Osteocyte (in vitro differentiated cells): ENCODE measurements at places on chromosomes 11 and 22.

DNA sequence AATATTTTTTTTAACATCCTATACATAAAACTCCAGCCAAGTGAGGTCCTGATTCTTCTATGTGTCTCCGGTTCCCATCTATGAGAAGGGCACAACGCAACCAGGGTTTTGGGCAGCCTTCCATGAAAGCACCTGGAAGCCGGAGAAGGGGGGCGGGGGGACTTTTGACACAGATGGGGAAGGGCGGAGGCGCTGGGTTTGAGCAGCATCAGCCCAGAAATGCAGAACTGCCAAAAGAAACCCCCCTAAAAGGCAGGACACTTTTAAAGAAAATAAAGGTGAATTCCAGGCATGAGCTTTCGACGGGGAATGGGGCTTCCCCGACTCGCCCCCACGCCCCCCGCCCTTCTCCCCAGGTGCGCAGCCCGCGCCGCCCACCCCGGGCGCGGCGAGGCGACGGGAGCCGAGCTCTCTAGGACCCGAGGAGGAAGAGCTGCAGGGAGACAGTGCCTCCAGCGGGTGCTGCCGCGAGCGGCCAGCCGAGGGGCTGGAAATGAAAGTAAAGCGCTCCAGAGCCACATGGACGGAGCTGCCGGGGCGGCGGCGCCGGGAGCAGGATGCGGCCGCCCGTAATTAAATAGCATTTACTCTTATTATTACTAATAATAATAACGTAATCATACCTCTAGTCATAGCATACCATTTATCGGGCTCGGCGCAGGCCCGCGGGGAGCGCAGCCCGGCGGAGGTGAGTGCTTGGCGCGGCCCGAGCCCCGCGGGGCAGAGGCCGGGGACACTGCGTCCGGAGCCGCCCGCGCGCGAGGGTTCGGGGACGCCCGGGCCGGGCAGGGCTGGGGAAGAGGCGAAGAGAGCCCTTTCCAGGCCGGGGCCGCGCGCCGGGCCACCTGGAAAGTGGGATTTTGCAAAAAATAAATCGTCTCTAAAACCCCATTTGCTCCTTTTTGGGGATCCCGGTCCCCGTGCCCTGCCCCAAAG, at the start of gene ZC3H7B:
Gene ZC3H7B (plus strand): TSS at position 441 of the 936 bp plus-strand sequence. CDS start 19,136 bp downstream, outside the sequence.
- DNase-seq = peak; percentile 94

DNA sequence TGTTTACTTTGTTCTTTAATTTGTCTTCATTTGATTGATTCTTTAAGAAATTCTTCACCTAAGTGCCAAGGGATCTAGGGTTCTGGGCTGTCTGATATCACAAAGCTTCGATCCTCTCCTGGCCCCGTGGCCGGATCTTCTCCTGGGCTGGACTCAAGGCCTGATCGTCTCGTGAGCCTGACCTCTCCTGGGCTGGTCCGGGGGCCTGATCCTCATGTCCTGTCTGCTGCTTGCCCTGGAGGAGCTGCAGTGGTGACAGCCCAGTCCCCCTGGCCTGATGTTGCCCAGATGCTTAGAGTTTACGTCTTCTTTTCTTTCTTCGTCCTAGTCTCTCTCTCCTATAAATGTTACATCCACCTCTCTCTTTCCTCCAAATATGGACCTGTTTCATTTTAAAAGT, 3.3 kb downstream of the NADSYN1 start:
- DNase-seq = no peak

DNA sequence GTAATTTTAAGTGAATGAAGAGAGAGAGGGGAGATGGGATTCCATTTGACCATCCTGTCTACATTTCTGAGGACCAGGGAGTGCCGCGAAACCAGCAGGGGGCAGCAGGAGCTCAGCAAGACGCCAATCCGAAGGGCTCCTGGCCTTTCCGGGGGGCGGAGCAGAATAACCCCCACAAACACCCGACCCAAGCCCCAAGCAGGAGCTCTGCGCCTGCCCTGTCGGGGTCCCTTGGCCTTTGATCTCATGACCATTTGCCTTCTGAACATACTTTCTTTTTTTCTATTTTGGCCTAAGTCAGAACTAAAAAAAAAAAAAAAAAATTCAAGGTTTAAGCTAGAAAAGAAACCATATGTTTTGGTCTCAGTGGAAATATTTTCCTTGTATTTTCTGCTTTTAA, 21.9 kb upstream of the SCN2B start:
- no peak for DNase-seq

DNA sequence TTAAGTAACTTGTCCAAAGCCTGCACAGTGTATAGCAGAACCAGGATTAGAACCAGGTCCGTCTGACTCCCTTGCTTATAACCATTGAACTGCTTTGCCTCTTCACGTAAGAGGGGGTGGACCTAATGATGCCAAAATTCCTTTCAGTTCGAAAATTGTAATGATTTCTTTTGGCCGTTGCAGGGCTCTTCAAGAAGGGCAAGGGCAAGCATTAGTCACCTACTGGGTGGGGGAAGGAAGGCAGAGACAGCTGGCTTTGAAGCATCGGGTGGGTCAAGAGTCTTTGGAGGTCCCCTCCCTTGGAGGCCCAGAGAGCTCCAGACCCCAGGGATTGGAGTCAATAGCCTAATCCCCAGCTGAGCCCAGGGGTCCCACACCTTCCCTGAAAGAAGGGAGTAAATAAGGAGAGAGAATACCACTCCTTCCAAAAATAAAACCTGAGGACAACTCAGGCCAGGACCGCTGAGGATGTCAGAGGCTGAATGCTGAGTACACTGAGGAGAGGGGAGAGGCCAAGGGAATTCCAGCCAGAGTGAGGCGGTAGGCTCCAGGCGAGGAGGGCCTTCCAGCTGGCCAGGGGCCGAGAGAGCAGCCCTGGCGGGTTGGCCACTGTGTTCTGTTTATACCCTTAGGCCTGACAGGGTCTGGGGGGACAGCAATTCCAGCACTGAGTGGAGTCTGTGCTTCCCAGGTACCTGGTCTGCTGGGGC, 14.1 kb downstream of the CREB3L1 start:
- no peak for DNase-seq

- DNase-seq = peak; percentile 76
Measured at GRCh38 chr22:48238966-48239365, 1476.5 kb downstream of the TBC1D22A start.

GRCh38 chr11:39220501-39221230, 2238.8 kb downstream of the LRRC4C start:
- DNase-seq = no peak

GRCh38 chr11:119827113-119827512, 98.1 kb upstream of the NECTIN1 start:
- no peak for DNase-seq

GRCh38 chr11:86743223-86744118, 56.9 kb upstream of the PRSS23 start:
- DNase-seq = no peak

DNA sequence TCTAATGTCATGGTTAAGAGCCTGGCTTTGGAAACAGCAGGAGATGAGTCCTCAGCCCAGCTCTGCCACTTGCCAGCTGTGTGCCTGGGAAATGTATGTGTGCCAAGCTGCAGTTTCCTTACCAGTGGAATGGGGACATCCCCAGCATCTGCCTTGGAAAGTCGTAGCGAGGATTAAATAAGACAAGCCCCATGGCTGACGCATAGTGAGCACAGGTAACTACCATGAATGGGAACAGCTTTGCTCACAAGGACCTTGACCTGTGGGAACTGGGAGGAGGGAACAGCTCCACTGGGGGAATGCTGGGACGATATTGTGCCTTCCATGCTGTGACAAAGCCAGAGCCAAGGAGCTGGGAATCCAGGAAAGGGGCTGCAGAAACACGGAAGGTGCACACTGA, 2.6 kb upstream of the DSCAML1 start:
- no peak for DNase-seq

DNA sequence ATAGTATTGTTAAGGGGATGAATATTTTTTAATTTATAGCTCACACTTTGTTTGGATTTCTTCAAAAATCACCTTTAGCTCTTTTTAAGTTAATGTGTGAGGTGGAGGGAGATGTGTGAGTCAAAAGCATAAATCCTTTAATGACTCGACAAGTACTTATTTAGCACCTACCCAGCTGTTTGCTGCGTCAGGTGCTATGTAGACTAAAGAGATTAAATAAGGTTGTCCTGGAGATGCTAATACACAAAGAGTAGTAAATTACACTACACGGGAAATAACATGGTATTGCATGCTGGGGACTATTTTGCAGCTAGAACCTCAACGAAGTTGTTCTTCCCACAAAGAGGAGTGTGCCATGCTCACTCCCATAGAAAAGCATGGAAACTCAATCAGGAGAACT, 583.3 kb upstream of the TENM4 start:
- DNase-seq = no peak

- DNase-seq = no peak
Measured at GRCh38 chr22:49142296-49142695, 685.4 kb downstream of the BRD1 start.

- no peak for DNase-seq
Measured at GRCh38 chr11:5726351-5726750, 9.9 kb upstream of the OR56B1 start.

DNA sequence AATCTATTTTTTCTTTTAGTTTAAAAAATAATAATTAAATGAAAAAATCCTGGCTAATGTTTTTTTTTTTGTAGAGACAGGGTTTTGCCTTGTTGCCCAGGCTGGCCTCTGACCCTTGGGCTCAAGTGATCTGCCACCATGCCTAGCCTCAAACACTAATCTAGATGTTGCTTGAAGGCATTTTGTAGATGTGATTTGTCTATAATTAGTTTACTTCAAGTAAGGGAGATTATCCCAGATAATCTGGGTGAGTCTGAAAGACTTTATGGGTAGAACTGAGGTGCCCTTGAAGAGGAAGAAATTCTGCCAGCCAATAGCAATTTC, 38.6 kb upstream of the RBFOX2 start:
- DNase-seq = no peak

DNA sequence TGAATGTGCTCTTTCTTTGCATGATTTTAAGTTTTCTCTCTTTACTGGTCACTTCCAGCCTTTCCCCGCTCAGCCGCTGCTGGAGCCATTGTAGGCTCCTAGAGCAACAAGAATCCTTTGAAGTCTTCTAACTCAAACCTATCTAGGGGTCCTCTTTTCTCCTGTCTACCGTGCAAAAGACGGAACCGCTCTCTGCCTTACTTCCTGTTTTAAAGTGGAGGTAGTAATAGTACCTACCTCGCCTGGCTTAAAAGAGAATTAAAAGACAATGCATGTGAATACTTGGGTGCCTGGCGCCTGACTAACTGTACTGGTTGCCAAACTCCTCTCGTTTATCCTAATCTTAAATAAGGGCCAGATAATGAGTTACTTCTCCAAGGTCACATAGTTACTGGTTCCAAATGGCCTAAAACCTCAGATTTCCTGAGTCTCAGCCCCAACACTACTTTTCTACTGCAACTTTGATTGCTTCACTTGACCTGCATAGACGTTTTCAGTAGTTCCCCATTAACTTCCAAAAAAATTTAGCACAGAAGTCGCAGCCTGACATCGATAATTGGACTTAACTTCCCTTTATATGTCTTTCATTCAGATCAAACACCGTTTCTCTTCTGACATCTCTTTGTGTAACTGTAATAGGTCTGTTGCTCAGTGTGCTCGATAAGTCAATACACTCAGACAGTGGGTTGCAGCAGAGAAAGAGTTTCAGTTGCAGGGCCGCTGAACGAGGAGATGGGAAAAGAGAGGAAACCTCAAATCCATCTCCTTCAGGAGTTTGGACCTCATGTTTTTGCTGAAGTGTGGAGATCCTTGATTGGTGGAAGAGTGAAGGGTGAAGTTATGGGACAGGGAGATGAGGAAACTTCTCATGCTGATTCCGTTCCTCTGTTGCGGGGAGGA, 891 bp downstream of the SAMM50 start:
- no peak for DNase-seq

DNA sequence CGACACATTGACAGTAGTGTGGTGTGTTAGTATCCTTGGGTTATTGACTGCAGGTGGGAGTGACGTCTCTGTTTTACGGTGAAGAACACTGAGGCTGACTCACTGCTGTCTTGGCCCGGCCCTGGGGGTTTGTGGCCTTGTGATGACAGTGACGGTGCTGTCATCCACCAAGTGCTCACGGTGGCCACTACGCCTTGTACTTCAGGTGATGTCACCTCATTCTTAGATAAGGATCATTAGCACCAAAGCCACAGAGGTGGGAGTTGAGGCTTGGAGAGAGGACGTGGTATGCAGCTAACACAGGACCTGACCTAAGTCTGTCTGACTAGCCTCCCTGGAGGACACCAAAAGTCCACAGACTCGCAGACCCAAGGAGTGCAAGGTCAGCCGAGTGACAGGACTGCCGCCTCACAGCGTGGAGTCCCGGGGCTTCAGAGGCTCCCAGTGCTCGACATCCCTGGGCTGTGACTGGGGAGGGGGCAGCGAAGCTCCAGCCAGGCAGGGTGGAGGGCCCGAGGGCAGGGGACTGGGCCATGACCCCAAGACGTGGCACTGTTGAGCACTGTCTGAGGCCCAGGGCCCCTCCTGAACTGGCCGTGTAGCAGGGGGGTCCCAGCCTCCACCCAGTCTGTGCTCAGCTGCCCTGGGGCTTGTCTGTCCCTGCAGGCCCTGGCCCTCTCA, 56.5 kb downstream of the NAT10 start:
- no peak for DNase-seq

- DNase-seq = no peak
Measured at GRCh38 chr11:120227228-120227852, 12.6 kb upstream of the POU2F3 start.
